ENCODE measurements at places on chromosomes 3 and 15.

- no peak for DNase-seq
Measured at GRCh38 chr3:194671511-194671899, 486 bp downstream of the LSG1 start.

DNA sequence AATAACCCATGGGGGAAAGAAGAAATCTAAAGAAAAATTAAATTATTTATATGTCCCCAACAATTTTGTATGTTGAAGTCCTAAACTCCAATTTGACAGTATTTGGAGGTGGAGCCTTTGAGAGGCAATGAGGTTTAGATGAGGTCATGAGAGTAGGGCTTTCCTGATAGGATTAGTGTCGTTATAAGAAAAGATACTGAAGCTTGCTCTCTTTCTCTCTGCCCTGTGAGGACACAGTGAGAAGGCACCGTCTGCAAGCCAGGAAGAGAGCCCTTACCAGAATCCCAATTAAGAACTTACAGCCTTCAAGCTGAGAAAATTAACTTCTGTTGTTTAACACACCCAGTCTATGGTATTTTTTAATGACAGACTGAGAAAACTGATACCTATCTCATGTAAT, 16.1 kb upstream of the OR5AC2 start:
- DNase-seq = no peak

DNA sequence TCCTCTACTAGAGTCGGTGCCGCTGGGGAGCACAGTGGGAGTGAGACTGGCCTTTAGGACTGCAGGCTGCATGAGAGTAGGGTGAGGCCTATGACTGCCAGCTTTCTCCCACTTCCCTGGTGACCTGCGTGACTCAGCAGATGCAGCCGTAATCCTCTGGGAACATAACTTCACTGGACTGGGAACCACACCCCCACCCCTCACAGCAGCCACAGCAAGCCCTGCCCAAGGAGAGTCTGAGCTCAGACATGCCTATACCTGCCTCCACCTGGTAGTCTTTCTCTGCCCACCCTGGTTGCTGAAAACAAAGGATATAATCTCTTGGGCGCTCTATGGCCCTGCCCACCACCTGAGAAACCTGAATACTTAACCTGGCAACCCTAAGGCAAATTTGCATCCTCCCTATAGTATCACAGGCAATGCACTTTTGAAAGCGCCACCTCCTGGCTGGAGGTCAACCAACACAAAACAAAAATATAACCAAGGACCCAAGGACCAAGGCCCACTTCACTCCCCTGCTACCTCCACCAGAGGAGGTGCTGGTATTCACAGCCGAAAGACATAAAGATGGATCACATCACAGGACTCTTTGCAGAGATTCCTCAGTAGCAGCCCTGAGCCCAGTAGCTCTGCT, 308.9 kb downstream of the CTNNB1 start:
- DNase-seq = no peak

GRCh38 chr3:99774467-99774866, 43.2 kb upstream of the CMSS1 start:
- no peak for DNase-seq

- DNase-seq = no peak
Measured at GRCh38 chr3:79461129-79461792, 306.5 kb downstream of the ROBO1 start.

- no peak for DNase-seq
Measured at GRCh38 chr15:29278436-29279105, 8.9 kb upstream of the NSMCE3 start.

All from stimulated activated CD4-positive, alpha-beta T cell treated with anti-CD3 and anti-CD28 coated beads, Interleukin-1b, Interleukin-23, amount 100 ng/mL, for 24 hours (primary cell).